ENCODE measurements at places on chromosomes 6 and 20.

DNA sequence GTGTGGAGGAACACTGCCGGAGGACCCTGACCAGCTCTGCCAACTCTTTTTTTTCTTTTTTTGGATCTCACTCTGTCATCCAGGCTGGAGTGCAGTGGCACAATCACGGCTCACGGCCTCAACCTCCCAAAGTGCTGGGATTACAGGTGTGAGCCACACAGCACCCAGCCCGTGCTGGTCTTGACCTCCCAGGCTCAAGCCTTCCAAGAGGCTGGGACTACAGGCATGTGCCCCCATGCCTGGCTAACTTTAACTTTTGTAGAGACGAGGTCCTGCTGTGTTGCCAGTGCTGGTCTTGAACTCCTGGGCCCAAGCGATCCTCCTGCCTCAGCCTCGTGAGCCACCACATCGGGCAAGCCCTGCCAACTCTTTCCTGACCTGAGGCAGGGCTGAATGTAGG, 11.2 kb downstream of the GCNT2 start:
- peak overlapping the region; percentile 13 for H3K27ac ChIP-seq
- no peaks in the 10 kb centered on the region for H3K36me3 ChIP-seq
- DNase-seq: no peak
- H3K27me3 ChIP-seq: no peaks in the 10 kb centered on the region
- H3K4me3 ChIP-seq: peak overlapping the region; percentile 60

DNA sequence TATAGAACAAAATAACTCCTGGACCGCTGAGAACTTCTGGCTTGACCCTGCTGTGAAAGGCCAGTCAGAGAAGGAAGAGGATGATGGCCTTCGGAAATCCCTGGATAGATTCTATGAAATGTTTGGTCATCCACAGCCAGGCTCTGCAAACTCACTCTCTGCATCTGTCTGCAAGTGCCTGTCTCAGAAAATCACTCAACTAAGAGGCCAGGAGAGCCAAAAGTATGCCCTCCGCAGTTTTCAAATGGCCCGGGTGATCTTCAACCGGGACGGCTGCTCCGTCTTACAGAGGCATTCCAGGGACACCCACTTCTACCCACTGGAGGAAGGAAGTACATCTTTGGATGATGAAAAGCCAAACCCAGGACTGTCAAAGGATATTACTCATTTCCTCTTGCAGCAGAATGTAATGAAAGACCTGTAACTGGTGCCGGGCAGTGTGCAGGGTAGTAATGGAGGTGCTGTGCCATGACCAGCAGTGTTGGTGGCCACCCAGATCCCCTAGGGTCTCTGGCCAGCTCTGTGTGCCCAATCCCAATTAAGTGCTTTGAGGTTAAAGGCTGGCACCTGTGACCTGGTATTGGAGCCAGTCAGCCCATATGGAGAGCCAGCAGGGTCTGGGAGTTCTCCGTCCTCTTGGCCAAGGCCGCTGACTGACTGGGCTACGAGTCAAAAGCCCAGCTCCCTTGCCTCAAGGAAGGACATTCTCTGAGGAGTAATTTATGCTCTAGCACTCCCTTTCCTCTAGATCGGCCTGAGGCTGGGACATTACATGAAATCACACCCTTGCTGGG, 87.1 kb downstream of the TRMT6 start:
- H3K4me1 ChIP-seq: no peaks in the 10 kb centered on the region
- no peak for DNase-seq
- H3K36me3 ChIP-seq: no peaks in the 10 kb centered on the region
- H3K27ac ChIP-seq: no peak overlapping the region
- no peak overlapping the region for H3K4me3 ChIP-seq

DNA sequence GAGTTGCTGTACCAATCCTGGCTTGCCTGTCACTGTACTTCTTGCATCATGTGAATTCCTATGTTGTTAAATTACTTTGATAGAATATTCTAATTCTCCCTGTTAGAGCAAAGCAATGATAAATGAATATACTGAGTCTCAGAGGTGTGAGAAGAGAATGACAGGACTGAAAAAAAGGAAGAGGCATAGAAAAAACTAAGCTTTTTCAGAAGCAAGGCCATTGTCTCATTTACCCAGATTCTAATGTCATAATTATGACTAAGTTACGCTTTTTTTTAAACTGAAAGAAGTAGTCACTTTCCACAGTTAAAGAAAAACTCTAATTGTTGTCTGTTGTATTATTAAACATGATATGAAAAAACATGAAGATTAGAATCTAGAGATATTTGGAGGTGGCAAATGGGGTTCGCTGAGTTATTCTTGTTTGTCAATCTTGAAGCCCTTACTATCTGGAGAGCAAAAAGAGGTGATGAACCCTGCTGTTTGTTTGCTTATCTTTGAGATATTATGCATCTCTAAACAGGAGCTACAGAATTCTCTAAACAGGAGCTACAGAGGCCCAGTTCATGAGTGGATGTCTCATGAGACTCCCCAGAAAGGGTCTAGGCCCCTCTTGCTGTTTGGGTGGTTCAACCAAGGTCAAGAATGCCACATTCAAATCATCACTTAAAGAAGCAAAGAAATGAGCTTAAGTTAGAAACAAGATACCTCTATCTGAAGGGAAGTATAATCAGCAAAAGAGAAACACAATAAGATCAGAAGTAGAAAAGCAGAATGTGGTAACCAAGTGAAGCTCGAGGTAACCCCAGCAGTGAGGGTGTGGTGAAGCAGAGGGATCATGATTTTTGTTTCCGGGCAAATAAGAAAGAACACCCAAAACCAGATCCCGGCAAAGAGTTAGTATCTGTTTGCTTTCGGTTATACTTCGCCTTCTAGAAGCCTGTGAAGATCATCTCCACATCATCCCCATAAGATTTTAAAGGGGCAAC, 33.3 kb upstream of the THEMIS start:
- no peaks in the 10 kb centered on the region for H3K4me1 ChIP-seq
- H3K4me3 ChIP-seq: no peak overlapping the region
- H3K36me3 ChIP-seq: no peaks in the 10 kb centered on the region
- DNase-seq: no peak

DNA sequence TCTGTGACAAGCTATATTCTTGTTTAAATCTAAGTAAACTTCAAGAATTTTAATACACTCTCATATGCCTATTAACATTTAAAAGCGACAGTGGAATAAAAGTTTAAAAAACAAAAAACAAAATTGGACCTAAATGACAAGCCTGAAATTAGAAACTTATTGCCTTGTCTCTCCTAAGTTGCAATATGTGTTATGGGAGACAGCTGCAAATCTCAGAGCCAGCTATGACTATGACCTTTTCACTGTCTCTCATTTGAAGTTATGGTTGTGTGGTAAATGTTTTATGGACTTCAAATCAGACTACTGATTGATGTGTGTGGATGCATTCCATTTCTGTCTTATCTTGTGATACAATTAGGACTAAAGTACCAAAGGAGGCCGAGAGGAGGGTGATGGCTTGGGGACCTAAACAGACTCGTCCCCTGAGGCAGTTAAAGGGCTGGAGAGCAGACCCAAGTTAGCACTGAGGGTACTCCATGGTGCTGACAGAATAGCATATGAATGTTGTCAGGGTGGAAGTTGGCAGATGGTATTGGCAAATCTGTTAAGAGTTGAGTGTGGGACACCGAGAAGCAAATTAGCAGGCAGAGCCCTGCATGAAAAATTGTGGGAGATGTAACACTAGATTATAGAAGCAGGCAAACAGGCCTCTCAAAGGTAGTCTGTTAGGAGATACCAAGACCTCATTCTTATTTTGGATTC, 930.1 kb upstream of the MAN1A1 start:
- H3K27me3 ChIP-seq: no peaks in the 10 kb centered on the region
- no peak overlapping the region for H3K4me3 ChIP-seq
- no peak overlapping the region for H3K27ac ChIP-seq
- H3K36me3 ChIP-seq: no peaks in the 10 kb centered on the region
- DNase-seq: no peak

GRCh38 chr6:14739827-14740226, 506.0 kb upstream of the JARID2 start:
- no peak overlapping the region for H3K27ac ChIP-seq
- no peaks in the 10 kb centered on the region for H3K27me3 ChIP-seq
- H3K4me3 ChIP-seq: no peak overlapping the region
- H3K36me3 ChIP-seq: no peaks in the 10 kb centered on the region
- peaks cover 11% of the 10 kb centered on the region for H3K4me1 ChIP-seq

GRCh38 chr6:32664827-32665362, 1.6 kb downstream of the HLA-DQB1 start:
- DNase-seq: peak; percentile 83
- no peaks in the 10 kb centered on the region for H3K36me3 ChIP-seq
- H3K27ac ChIP-seq: no peak overlapping the region
- H3K27me3 ChIP-seq: no peaks in the 10 kb centered on the region
- H3K4me1 ChIP-seq: no peaks in the 10 kb centered on the region
- no peak overlapping the region for H3K4me3 ChIP-seq

GRCh38 chr6:42710316-42710715, 12.1 kb downstream of the PRPH2 start:
- no peak for DNase-seq
- H3K4me3 ChIP-seq: no peak overlapping the region
- H3K36me3 ChIP-seq: no peaks in the 10 kb centered on the region
- no peak overlapping the region for H3K27ac ChIP-seq

- no peak for DNase-seq
- no peaks in the 10 kb centered on the region for H3K36me3 ChIP-seq
- no peak overlapping the region for H3K4me3 ChIP-seq
- H3K4me1 ChIP-seq: no peaks in the 10 kb centered on the region
Measured at GRCh38 chr6:130113201-130113710, 94.9 kb downstream of the L3MBTL3 start.

- DNase-seq: no peak
- H3K4me3 ChIP-seq: no peak overlapping the region
- no peaks in the 10 kb centered on the region for H3K27me3 ChIP-seq
- H3K36me3 ChIP-seq: no peaks in the 10 kb centered on the region
- no peak overlapping the region for H3K27ac ChIP-seq
- H3K4me1 ChIP-seq: no peaks in the 10 kb centered on the region
Measured at GRCh38 chr6:4413073-4413472, 277.7 kb upstream of the ECI2 start.

DNA sequence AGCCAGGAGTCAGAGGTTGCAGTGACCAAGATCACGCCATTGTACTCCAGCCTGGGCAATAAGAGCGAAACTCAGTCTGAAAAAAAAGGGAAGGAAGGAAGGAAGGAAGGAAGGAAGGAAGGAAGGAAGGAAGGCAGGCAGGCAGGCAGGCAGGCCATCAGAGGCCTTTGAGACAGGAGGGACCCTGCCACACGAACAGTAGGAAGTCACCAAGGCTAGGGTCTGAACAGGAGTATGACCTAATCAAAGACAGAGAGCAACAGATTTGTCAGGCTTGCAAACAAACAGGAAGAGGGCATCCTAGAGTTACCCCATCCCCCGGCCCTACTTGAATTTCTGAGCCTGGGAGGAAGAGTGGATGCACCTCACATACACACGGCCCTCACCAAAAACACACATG, 67.1 kb downstream of the FGD2 start:
- H3K27ac ChIP-seq: no peak overlapping the region
- H3K36me3 ChIP-seq: no peaks in the 10 kb centered on the region
- H3K27me3 ChIP-seq: no peaks in the 10 kb centered on the region
- no peak for DNase-seq
- H3K4me3 ChIP-seq: no peak overlapping the region

DNA sequence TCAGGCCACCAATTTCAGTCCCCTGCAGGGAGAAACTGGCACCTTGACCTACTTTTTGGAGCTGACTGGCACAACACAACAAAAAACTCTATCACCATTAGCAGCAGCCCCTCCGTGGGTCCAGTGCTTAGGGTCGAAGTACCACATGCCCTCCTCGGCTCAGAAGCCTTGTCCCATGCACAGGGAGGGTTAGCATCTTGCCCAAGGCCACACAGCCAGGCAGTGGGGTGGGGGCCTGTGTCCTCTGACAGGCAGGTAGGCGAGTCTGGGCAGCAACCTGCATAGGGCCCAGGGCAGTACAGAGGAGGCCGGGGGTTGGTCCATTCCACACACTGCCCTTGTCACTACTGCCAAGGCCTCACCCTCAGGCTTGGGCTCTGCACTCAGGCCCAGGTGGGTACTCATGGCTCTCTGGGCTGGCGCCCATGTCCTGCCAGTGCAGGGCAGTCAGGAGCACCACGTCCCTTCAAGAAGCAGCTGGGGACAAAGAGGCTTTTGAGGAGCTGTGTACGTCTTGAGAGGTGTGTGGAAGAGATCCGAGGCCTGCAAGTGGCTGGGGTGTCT, 53.6 kb downstream of the PYGB start:
- peaks cover 23% of the 10 kb centered on the region for H3K36me3 ChIP-seq
- H3K27me3 ChIP-seq: no peaks in the 10 kb centered on the region
- H3K27ac ChIP-seq: no peak overlapping the region
- no peaks in the 10 kb centered on the region for H3K4me1 ChIP-seq

DNA sequence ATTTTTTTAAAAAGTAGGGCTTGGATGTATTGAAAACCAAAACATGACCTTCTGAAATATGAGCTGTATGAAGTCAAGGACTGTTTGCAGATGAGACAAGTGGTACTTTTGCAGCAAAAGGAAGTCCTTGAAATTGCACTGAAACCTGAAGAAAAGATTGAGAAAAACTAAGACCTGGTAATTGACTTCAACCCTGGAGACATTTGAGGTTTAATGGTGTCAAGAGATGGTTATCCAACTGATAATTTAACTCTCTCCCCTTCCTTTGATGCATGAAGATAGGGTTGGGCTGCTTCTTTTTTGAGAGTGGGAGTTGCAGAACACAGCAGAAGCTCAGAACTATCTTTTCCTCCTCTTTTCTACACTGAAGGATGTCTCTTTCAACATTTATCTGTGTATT, 180.9 kb upstream of the DTNBP1 start:
- H3K4me3 ChIP-seq: no peak overlapping the region
- no peak overlapping the region for H3K27ac ChIP-seq
- no peaks in the 10 kb centered on the region for H3K4me1 ChIP-seq
- no peaks in the 10 kb centered on the region for H3K36me3 ChIP-seq
- DNase-seq: no peak

- no peaks in the 10 kb centered on the region for H3K27me3 ChIP-seq
- DNase-seq: no peak
- no peaks in the 10 kb centered on the region for H3K4me1 ChIP-seq
- no peak overlapping the region for H3K27ac ChIP-seq
- H3K36me3 ChIP-seq: no peaks in the 10 kb centered on the region
Measured at GRCh38 chr20:19661717-19662636, 96.1 kb upstream of the RIN2 start.

DNA sequence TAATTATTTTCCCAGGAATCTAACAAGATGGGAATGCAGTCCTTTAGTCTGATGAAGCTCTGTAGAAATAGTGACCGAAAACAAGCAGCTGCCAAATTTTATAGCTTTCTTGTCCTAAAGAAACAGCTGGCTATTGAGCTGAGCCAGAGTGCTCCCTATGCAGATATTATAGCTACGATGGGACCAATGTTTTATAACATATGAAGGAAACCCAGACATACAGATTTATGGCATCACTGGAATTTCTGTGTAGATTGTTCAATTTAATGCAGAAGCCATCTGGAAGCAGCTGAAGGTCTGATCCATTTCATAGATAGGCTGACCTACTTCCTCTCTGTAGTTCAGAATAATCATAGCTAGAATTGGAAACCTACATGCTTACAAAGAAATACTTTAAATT, 11.8 kb upstream of the SNPH start:
- no peaks in the 10 kb centered on the region for H3K4me1 ChIP-seq
- H3K27me3 ChIP-seq: peaks cover 8% of the 10 kb centered on the region
- H3K27ac ChIP-seq: no peak overlapping the region
- DNase-seq: no peak
- no peaks in the 10 kb centered on the region for H3K36me3 ChIP-seq
- no peak overlapping the region for H3K4me3 ChIP-seq

Data from upper lobe of right lung (tissue), 1 donor.